Stimulated activated CD4-positive, alpha-beta T cell treated with anti-CD3 and anti-CD28 coated beads, Interleukin-12 subunit alpha, Interleukin-12 subunit beta, amount 100 ng/mL, for 4 hours (primary cell): ENCODE measurements at places on chromosomes 16 and 17.

DNA sequence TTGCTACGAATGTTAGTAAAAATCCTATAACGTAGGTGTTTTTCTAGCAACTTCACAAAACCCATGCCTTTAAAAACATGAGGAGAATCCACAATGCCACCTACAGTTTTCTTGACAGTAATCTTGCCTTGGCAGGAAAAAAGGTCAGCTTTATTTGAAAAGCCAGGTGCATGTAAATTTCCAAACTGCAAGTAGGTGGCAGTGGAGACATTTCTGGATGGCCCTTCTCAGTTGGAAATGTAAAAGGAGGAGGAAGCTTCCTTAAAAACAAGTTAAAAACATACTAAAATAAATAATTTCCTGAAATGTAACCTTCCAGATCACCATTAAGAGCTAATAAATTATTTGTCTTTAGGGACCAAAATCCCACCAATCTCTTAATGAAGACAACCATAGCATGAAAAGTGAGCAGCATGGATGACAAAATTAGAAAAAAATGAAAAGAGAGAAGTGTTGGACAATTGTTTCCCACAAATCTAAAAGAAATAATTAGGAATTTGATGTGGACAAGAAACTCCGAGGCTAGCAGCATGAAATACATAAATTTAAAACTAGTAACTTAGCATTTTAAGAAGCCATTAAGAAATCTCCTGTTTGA, 152.2 kb downstream of the SNX11 start:
- no peak for DNase-seq

GRCh38 chr16:26930786-26931581, 135.7 kb upstream of the C16orf82 start:
- no peak for DNase-seq

GRCh38 chr16:51543971-51544370, 392.9 kb upstream of the SALL1 start:
- DNase-seq = no peak

DNA sequence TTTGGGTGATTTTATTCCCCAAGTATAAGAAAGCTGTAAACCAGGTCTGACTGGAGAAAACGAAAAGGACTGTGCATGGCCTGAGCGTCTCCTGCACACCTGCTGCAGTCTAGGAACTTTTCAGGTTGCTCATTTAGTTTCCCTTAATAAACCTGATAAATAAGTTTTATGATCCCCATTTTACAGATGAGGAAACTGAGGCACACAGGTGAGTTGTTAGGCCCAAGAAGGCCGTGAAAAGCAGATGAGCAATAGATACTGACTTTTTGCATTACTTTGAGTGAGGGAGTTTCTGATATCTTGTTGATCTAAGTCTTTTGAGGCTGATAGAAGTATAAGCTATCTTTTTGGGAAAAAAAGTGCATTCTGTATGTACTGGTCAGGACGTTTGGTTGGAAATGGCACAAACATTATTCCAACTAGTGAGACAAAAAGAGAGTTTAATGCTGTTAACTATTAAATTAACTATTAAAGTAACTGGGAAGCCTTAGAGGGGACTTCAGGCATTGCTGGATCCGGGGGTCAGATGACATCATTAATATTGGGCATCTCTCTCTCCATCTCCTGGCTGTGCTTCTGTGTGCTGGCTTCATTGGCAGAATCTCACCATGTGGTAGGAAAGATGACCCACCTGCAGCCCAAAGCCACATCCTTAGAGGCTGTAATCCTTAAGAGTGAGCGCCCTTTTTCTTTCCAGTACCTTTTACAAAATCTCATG, 163.4 kb downstream of the CMIP start:
- no peak for DNase-seq

GRCh38 chr16:53518550-53519416, 15.8 kb upstream of the AKTIP start:
- peak; percentile 41 for DNase-seq

DNA sequence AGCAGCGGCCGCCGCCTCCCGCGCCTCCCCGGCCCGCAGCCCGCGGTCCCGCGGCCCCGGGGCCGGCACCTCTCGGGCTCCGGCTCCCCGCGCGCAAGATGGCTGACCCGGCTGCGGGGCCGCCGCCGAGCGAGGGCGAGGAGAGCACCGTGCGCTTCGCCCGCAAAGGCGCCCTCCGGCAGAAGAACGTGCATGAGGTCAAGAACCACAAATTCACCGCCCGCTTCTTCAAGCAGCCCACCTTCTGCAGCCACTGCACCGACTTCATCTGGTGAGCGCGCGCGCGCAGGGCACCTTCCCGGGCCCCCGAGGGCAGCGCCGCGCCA, 258 bp downstream of the PRKCB start:
- no peak for DNase-seq
